Nucleus accumbens (tissue), 56 donors: ENCODE measurements at places on chromosomes 7 and 10.

GRCh38 chr7:45118889-45119331, 7.4 kb upstream of the TBRG4 start:
- DNase-seq, result no peak

DNA sequence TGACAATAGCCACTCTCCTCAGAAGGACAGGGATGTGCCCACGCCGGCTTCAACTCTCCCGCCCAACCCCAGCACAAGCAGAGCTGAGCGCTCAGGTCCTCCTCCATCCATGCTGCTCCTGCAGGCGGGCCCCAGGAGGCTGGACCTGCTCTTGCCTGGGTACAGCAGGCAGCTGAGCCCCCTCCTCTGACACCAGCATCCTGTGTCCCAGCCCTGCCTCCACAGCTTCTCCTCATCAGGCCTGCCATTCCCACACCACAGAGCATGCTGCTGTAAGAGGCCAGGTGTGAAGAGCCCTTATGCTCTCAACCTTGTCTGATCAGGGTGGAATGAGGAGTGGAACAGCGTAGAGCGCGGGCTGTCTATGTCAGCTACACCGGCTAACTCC, 302.2 kb downstream of the PTPRN2 start:
- no peak for DNase-seq

GRCh38 chr7:122255454-122255853, 49.1 kb downstream of the FEZF1 start:
- no peak for DNase-seq

- DNase-seq, result no peak
Measured at GRCh38 chr7:18390535-18390907, 105.0 kb upstream of the HDAC9 start.

- no peak for DNase-seq
Measured at GRCh38 chr10:4813496-4813895, 12.5 kb upstream of the AKR1E2 start.

DNA sequence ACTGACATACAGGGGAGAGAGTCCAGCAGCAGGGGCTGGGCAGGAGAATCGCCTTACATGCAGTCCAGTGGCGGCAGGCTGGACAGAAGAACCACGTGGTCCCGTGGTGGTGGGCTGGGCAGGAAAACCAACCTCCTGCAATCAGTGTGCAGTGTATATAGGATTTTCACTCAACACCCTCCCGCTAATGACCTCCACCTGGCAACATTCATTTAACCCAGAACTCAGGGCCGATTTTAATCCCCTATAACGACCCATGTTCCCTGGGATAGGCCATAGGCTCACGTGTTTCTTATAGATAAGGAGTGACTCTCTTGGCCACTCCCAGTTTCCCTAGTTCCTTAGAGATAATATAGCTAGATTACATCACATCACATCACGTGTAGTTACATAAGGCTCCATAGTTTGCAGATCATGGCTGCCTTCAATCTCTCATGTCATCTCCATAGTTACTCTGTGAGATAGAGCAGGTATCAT, 19.4 kb downstream of the MTURN start:
- no peak for DNase-seq

- no peak for DNase-seq
Measured at GRCh38 chr10:63446716-63447440, 18.9 kb downstream of the JMJD1C start.

DNA sequence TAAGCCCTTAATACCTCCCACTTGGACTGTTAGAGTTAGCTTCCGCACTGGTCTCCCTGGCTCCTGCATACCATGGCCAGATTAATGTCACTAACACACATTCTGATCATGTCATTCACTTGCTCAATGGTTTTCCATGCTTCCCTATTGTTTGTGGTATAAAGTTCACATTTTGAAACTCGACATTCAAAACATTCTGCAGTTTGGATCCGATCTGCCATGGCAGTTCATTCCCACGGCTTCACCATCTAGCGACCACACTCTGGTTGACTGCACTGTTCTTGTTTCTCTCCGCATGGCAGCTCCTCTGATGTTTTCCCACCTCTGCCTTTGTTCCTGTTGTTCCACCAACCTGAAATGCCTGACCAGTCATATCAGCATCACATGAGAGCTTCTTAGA, 87.4 kb upstream of the WAC start:
- DNase-seq, result no peak

- no peak for DNase-seq
Measured at GRCh38 chr10:130985158-130985753, 326.3 kb downstream of the TCERG1L start.

GRCh38 chr7:144736880-144737493, 98.9 kb downstream of the TPK1 start:
- no peak for DNase-seq

- DNase-seq, result no peak
Measured at GRCh38 chr10:60237977-60238758, 151.5 kb downstream of the ANK3 start.
